Hematopoietic multipotent progenitor cell (in vitro differentiated cells): ENCODE measurements at places on chromosomes 2 and 18.

DNA sequence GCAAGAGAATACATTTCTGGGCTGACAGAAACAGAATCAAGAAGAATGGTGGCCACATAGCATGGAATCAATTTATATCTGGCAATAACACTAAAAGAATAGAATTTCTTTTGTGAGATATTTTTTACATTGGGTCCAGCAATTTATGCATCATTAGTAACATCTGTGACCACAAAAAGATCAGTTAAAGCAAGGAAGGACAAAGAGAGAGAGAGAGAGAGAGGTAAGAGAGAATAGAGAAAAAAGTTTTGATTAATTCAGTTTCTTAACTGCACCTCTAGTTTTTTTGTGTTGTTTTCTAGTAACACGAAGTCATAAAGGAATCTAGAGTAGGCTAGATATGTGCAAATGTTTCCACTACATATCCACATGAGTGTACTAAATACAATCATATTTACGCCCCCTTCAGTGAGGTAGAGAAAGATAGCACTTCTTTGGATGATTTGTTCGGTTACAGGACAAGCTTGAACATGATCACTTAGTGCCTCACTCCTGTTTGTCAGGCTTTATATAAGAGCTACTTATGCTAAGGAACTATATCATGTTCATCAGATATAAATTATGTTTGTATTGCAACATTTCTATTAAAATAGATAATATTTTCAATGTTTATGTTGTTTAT lies 247.4 kb upstream of the COL3A1 start:
- no peak for DNase-seq

GRCh38 chr2:151691631-151692030 lies 42.6 kb downstream of the NEB start:
- DNase-seq = no peak

- no peak for DNase-seq
Observed at GRCh38 chr2:99808361-99809200, 318.8 kb upstream of the REV1 start.

- DNase-seq = no peak
Observed at GRCh38 chr2:176814274-176814673, 398.3 kb upstream of the HNRNPA3 start.

DNA sequence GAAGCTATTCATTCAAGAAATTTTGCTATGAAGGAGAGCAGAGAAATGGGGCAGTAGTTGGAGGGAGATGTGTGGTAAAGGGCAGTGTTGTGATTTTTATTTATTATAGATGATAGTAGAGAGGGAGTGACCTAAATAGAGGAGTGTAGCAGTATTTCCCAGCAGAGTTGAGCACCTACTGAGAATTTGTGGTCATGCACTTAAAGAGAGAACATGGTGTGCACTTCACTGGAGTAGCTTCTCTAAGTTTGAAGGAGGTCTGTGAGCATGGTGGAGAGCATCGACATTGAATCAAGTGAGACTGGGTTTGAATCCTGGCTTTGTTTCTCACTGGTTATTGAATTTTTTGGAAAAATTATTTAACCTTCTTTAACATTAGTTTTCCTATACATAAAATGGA lies 129.2 kb downstream of the AQP4 start:
- no peak for DNase-seq

GRCh38 chr2:38243186-38243880 lies 133.7 kb downstream of the ATL2 start:
- no peak for DNase-seq

DNA sequence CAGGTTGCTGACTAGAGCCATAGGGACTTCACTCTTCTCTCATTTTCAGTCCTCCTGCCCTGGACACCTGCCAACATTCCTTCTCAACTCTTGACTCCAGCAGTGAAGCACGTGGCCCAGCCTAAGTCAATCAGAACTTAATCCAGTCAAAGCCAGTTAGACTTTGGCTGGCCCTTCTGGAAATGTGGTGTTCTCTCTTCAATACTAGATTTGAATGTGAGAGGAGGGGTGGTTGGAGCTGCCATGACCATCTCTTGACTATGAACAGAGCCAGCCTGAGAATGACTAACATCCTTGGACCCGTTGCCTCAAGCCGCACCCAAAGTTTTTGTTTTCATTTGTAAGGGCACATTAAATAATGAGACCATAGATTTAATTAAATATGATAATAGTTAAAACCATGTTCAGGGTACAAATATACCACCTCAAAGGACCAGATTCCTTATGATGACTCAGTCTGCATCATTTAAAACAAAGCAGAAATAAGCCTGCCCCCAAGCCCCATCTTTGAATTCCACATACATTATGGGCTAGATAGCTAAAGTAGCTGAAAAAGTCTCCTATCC lies 49.7 kb upstream of the RASGRP3 start:
- DNase-seq = no peak

- no peak for DNase-seq
Observed at GRCh38 chr2:175461839-175462238, 280.3 kb upstream of the ATP5MC3 start.

- DNase-seq = no peak
Observed at GRCh38 chr18:33803636-33804035, 225.6 kb downstream of the ASXL3 start.

- DNase-seq = no peak
Observed at GRCh38 chr2:209523867-209524266, 100.0 kb downstream of the MAP2 start.

DNA sequence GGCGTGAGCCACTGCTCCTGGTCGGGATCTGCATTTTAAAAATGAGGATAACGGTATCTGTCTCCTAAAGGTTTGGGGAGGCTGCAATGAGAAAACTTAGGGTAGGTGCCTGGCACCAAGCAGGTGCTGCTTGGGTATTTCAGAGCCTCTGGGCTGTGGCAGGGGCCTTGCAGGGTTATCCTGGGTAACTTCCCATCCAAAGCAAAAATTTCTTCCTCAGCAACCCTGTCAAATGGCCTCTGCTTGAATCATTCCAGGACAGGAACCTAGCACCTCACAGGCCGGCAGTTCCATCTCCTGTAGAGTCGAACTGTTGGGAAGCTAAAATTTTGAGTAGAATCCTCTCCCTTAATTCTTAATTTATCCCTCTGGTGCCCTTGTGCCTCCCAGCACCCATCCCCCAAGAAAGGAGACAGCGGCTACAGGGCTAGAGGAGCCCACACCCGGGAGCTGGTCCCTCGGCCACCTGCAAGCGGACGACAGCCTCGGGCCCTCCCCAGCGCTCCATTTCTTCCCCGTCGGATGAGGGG lies 868 bp downstream of the CGREF1 start:
- DNase-seq = no peak

GRCh38 chr2:223788826-223789225 lies 48.6 kb downstream of the AP1S3 start:
- no peak for DNase-seq

DNA sequence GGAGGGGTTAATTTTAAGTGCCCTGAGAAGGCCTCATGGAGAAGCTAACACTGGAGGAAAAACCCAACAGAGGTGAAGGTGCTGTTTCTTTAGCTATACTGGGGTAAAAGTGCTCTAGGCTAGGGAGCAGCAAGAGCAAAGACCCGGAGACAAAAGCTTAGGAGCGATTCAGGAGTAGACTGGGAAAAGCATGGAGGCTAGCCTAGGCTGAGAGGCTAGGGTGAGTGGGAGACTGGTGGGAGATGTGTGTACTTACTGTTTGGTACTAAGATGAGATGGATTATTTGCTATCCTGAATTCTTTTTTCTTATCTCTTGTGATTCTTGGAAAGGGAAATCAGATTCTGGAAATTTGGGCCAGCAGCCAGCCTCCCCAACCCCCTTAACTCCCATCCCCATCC lies 2.0 kb downstream of the GIGYF2 start:
- DNase-seq = no peak

GRCh38 chr2:149223472-149224095 lies 106.8 kb upstream of the LYPD6 start:
- no peak for DNase-seq

GRCh38 chr2:35343135-35343534 lies 1012.4 kb upstream of the CRIM1 start:
- no peak for DNase-seq

DNA sequence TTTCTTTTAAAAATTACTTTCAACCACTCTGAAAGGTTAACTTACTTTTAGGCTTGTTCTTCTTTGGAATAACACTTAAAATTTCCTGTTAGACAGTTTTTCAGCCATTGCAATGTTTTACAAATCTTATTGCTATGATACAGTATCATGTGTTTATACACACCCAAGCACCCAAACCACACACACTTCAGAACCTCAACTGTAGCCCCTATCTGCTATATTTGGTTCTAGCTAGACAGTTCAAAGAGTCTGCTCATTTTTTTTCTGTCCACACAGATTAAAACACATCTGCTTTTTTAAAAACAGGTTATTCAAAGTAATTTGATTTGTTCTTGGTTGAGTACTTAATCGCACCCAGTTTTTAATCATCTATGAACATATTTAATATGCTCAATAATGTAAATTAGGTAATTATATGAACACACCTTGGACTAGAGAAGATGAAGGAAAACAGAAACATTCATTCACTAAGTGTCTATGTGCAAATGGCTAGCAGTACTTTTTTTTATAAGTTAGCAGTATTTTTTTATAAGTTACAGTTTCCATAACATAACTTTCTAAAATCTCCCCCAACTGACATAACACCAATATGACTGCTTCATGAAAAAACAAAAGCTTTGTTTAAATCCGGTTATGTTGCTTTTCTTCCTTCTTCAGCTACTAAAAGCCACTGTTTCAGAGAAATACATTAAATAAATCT lies 17.6 kb downstream of the FBXO11 start:
- DNase-seq = no peak

- no peak for DNase-seq
Observed at GRCh38 chr2:31992025-31992579, 18.7 kb downstream of the MEMO1 start.

DNA sequence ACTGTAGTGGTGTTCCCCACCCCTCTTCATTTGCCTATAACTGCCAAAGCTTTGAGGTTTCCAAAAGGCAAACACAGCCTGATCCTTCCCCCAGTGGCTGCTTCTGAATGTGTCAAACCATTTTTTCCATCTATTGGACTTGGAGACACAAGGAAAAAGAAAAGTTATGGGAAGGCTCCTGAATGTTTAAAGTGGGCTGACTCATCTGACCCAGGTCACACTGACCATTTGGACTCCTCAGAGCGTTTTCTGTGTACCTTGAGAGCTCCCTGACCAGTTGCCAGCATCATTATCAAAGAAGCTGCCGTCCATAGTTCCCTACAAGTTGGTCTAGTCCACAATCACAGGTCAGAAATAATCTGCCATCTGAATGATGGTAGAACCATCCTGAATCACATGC lies 123.4 kb upstream of the COL3A1 start:
- no peak for DNase-seq

GRCh38 chr2:85806358-85807118 lies 52.7 kb downstream of the ATOH8 start:
- DNase-seq = no peak

- DNase-seq = no peak
Observed at GRCh38 chr2:40535972-40536371, 84.1 kb upstream of the SLC8A1 start.

GRCh38 chr2:86011449-86011941 lies 94.2 kb downstream of the POLR1A start:
- DNase-seq = no peak

- DNase-seq = no peak
Observed at GRCh38 chr18:45496741-45497140, 118.5 kb upstream of the SLC14A2 start.

DNA sequence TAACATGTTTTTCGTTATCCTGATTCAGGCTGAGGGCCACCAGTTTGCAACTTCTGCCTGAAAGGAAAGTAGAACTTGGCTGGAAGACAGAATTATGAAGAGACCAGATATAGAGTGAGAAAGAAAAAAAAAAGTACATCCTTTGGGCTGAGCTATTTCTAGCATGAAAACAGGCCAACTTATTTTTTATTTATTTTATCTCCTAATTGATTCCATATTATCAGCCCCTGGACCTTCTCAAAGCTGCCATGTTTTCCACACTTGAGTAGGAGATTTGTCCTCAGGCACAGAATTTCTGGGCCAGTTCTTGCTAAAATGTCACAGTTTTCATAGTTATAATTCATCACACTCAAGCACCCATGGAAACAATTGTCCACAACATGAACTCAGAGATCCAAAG lies 586.8 kb upstream of the CNTNAP5 start:
- DNase-seq = no peak

- DNase-seq = no peak
Observed at GRCh38 chr2:2798337-2798736, 467.3 kb upstream of the MYT1L start.

DNA sequence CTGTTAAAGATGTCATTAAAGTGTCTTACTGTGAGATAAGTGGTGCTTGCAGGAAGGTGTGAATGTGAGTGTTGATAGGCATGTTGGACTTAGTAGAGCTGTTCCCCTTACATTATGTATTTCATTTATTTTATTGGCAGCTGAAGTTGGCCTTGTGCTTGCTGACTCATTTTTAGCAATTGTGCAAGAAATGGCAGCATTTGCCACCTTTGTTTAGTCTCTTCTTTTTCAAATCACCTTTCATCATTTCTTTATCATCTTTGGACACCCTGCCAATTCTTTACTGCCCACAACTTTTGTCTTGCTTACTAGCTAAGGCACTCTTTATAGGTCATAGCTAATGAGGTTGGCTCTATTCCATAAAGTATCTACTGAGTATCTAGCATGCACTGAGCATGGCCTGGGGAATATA lies 130.3 kb upstream of the LYPD6 start:
- no peak for DNase-seq

- DNase-seq = no peak
Observed at GRCh38 chr18:23745366-23745765, 56.1 kb downstream of the LAMA3 start.

DNA sequence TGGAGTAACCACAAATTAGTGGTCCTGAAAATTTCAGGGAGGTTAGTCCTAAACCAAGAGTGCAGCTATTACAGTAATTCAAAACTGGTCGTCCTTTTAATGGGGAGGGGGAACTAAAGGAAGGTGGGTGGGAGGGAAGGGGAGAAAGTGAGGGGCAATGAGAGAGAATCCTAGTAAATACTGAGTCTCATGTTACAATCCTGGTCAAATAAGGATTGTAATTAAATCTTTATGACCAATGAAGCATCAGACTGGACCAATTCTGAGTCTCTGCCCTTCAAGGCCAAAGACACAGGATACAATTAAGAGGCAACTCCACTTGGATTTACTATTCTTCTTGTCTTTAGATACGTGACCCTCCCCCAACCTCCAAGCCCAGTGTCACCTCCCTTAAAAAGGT lies 262.9 kb downstream of the BCL11A start:
- DNase-seq = no peak

GRCh38 chr2:221268631-221269030 lies 303.5 kb downstream of the EPHA4 start:
- DNase-seq = no peak

DNA sequence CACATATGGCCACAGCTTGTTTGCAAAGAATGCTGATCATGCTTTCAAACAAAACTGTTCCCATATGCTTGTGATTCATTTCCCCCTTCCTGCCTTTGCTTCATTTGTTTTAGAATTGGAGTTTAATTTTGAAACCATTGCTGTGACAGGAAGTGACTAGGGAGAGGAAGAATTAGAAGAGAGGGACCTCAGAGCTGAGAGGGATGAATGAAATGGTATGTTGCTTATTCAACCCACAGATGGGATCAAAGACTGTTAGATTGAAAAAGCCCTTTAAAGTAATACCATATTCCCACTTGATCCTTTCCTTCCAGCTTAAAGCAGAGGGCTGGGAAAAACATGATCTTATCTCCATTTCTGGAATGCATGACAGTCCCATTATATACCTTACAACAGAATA lies 106.2 kb upstream of the RNF152 start:
- no peak for DNase-seq
